ENCODE measurements at places on chromosomes 16 and 17. TPM values are rescaled to one million over a fixed set of nuclear protein-coding genes. Genes with fewer than 3 reads are reported as not detected.

Gene ASGR1
- polyA plus RNA-seq = 5.9 TPM

Gene TCAP
- polyA plus RNA-seq = 1.2 TPM

Gene CYGB
- 30.4 TPM for polyA plus RNA-seq

Gene PDILT
- polyA plus RNA-seq = not detected

Gene PRSS21
- polyA plus RNA-seq = 0.77 TPM

Gene ABCA3
- 337 TPM for polyA plus RNA-seq

Gene RNF157
- 0.88 TPM for polyA plus RNA-seq
